ENCODE measurements at places on chromosomes 11 and 22. TPM values are rescaled to one million over a fixed set of nuclear protein-coding genes. Genes with fewer than 3 reads are reported as not detected.

HTR3B gene
- not detected for polyA plus RNA-seq

PTPRCAP gene
- polyA plus RNA-seq = 1.7 TPM

SLC22A6 gene
- not detected for polyA plus RNA-seq

DEFB131B gene
- polyA plus RNA-seq = not detected

LAYN gene
- not detected for polyA plus RNA-seq

MMP27 gene
- not detected for polyA plus RNA-seq

SCGB1A1 gene
- not detected for polyA plus RNA-seq

DEPDC7 gene
- 1.3 TPM for polyA plus RNA-seq

SAA2 gene
- polyA plus RNA-seq = not detected

TPST2 gene
- polyA plus RNA-seq = 16.6 TPM

CYP2D6 gene
- 11.5 TPM for polyA plus RNA-seq

All from neural cell (in vitro differentiated cells).